M059J (cell line): ENCODE measurements at places on chromosomes 1 and 21.

DNA sequence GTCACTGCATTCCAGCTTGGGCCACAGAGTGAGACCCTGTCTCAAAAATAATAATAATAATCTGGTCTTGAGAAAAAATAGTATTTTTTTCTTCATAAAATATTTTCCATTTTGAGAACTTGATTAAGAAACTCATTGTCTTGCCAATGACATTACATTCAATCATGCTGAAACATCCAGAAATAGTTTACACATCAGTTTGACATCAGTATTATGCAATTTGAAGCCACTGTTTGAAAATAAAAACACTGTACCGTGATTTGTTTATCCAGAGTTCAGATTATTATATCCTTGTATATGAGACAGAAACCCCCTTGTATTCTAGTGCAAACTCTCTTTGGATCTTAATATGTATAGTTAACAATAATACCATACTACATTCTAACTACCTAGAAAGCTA, 6.9 kb downstream of the FMO2 start:
- DNase-seq, result no peak

- DNase-seq, result no peak
Measured at GRCh38 chr1:27564710-27565649, 39.0 kb downstream of the AHDC1 start.

DNA sequence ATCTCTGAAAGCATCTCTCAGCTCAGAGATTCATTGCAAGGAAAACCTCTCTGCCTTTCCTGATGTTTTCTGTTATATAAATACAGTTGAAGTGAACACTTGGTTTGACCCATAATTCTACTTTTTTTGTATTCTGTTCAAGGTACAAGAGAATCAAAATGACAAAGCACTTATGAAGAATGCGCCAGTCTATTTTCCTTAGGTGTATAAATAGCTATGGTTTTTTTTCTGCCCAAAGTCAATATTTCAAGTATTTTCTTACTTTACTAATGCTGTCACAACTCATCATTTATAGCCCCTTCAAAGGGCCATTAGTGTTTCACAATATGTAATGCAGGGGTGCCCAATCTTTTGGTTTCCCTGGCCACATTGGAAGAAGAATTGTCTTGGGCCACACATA, 142.5 kb upstream of the C1orf105 start:
- DNase-seq, result no peak

DNA sequence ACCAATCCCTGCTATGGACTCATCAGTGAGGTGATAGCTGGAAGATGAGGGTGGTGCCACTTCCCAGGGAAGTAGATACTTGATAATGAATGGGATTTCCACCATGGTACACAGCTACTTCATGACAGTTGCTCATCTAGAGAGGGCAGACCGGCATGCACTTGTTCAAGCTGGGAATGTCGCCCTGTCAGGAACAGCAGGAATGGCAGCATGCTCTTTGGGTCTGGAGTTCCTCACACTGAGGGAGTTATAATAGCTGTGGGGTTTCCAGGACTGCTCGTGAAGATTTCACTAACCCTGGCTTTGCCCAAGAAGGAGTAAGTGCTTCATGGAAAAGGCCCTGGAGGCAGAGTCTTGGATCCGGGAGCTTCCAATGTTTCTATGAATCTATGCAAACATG, 129.2 kb downstream of the PSMG1 start:
- no peak for DNase-seq

GRCh38 chr1:20732588-20733359, at the start of gene SH2D5:
SH2D5 (minus strand) TSS chr1:20732703; CDS start chr1:20728044, 4,659 bp downstream.
- peak; percentile 100 for DNase-seq

DNA sequence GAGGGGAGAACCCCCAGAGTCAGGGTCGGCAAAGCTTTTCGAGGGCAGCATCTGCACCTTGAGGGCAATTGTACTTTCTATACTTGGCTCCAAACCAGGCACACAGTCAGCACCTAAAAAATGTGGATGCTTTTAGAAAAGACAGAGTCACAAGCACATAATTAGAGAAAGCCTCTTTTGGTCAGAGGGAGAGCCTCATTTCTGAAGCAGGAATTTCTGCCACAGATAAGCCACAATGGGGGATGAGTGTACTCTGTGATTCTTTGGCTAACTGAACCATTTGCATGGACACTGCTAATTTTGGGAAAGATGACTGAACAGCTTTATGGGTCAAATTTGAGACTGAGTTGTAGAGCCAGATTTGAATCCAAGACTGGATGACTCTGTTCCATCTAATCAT, 635.7 kb downstream of the KIF26B start:
- peak; percentile 80 for DNase-seq

DNA sequence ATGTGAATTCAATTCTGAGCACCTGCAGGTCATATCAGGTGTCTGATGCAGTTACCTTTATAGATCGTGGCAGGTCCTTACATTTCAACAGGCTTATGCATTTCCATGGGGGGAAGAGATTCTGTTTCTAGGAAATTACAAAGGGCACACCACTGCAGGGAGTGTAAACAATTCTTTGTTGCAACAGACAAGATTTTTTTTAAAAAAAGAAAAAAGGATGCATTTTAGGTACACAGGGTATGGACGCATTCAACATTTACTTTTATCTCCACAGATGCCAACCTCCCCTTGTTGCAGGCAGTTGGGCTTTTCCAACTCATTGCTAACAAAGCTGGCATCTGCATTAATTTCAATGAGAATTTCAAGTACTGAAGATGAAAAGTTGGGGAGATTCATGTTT, 13.5 kb upstream of the TEKT2 start:
- DNase-seq, result no peak

DNA sequence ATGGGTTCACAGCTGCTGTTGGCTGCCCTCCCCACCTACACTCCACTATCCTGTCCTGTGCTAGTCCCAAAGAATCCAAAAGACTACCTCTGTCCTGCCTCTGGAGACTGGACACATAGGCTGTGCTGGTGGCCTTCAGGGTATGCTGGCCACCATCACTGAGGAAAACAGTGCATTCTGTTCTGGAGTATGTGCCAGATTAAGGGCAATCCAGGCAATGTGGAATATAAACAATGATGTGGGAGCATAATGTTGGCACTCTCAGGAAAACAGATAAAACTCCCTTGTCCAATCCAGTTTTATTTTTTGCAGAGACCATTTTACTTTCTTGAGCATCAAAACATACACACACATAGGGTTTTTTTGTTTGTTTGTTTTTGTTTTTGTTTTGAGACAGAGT, 94.3 kb downstream of the GLUL start:
- DNase-seq, result peak; percentile 22

DNA sequence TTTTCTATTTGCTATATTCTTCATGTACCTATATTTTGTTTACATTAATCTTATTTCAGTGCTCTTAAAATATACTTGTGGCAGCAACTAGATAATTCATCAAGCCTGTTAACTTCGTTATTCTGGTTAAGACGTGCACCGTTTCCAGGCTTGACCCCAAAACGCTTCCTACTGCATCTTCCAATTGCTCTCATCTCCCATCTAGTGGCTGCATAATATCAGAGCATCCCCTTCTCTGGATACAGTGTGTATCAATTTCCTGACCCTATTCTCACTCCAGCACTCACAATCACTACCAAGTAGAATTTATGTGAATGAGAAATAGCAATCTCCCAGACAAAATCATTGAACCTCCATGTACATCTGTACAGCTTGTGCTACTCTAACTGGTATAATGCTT, 1280.3 kb upstream of the B3GALT2 start:
- DNase-seq, result peak; percentile 34

GRCh38 chr1:97331165-97331564, 589.7 kb downstream of the DPYD start:
- no peak for DNase-seq

DNA sequence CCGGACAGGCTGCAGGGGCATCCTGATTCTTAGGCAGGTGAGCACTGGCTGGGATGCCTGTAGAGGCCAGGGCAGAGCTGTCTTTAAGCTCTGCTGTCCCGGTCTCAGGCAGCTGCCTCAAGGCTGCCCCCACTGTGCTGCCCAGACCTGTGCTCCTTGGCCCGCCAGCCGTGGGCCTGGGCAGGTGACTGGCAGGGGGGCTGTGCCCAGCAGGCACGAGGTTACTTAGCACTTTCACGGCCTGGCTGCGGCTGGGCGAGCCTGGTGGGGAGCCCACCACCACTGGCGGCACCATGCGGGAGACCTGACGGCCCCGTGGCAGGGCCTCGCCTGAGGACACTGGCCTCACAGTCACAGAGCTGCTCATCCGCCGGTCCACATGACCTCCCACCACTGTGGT, 8.2 kb downstream of the CRYBG2 start:
- DNase-seq, result no peak

DNA sequence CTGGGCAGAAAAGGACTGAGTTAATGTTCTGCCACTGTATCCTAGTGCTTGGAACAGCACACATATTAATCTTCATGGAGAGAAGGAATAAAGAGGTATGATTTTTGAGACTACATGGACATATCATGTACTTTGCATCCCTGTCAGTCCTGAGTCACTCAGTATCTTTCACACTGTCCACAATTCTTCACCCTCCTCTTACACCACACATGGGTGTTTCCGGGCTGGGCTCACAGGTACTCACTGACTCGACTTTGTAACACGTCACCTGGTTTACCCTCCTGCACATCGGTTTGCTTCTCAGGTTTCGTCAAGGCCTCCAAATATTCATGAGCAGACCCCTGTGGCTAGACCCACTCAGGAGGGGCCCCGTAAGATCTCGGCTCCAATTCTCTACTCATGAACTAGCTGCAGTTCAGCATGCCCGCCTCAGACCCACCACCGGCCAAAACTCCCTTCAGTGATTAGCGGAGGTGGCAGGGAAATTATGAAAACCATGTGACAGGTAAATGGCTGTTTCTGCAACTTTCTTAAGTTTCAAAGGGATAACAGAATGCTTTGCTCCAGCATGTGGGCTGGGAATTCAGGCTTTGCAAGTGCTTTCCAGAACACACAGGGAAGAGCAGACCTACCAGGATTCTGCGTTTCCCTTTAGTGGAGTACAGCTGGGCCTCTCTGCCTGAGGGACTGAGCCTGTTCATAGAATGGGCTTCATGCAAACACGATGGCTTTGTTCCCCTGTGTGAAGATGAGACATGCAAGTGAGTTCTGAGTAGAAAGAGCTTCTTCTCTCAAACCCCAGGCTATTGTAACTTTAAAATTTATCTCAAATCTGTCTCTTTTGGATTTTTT, 31.3 kb upstream of the TRABD2B start:
- DNase-seq, result no peak

- no peak for DNase-seq
Measured at GRCh38 chr1:245211761-245212160, 57.0 kb downstream of the KIF26B start.

DNA sequence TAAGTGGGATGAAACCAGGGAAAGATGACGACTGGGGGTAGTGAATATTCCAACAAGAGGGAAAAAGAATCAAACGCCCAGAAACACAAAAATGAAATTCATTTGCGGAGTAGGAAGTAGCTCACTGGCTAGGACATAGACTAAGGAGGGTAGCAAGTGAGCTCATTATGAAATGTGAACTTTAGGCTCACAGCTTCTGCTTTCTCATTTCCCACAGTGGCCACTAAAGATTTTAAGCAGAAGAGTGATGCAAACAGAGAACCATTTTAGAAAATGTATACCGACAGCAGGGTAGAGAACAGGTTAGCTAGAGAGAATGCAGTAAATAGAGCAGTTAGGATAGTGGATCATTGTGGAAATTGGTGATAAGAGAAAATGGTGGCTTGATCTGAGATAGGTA, 3.5 kb downstream of the CD48 start:
- DNase-seq, result no peak

GRCh38 chr1:232011961-232012360, 385.4 kb downstream of the DISC1 start:
- DNase-seq, result peak; percentile 60

DNA sequence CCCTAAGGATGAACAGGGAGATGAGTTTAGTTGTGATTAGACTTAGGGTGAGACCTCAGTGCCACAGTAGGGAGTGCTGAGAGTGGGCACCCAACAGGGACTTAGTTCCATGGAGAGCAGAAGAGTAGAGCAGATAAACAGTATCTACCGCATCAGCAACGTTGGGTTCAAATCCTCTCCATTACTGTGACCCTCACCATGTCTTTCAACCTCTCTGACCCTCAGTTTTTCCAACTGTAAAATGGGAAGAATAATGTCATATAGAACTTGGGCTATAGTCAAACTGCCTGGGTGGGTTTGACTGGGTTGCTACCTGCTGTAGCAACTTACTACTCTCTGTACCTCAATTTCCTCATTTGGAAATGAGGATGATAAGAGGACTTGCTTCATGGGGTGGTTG, 6.7 kb upstream of the DISP3 start:
- no peak for DNase-seq

GRCh38 chr1:168234846-168235547, 9.2 kb downstream of the SFT2D2 start:
- peak; percentile 65 for DNase-seq

- peak; percentile 58 for DNase-seq
Measured at GRCh38 chr1:7608628-7609305, 162.3 kb upstream of the VAMP3 start.

DNA sequence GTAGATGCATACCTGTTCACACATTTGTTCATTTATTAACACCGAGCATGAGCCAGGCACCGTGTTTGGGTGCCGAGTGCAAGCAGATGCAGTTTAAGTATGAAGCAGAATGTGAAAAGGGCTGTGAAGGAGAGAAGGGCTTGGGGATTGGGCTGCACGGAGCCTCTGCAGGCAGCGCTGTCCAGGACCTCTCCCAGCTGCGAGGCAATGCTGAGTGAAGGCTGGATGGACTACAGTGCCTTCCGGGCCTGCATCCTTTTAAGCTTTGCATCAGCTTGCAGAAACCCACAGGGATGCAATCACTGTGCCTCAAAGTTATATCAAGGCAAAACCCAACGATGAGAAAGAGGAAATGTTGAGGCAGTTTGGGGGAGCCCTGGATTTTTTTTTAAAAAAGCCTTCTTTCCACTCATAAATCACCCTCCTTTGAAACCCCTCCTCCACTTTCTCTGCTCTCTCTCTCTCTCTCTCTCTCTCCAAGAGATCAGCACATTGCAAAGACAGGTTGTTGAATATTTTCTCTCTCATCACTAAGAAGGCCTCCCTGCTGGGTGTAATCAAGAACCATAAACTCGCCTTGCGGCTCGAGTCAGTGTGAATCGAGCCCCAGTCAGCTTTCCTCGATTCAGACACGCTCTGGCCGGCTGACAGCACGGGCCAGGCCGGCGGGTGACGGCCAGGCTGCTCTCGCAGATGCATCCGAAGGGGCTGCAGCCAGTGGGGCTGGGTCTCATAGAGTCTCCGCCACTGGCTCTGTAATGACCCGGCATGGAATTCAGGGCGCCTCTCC, 89.2 kb upstream of the POU3F1 start:
- DNase-seq, result no peak

- DNase-seq, result peak; percentile 49
Measured at GRCh38 chr1:14543191-14543840, 55.2 kb upstream of the KAZN start.

GRCh38 chr1:184050636-184051035, 894 bp upstream of the TSEN15 start:
- DNase-seq, result no peak

- peak; percentile 85 for DNase-seq
Measured at GRCh38 chr1:207797229-207797973, 45.5 kb downstream of the CD46 start.
